SHP77 (cell line): ENCODE measurements at places on chromosomes 5 and 9.

GRCh38 chr5:388266-389196 lies 54.4 kb upstream of the EXOC3 start:
- DNase-seq = no peak

DNA sequence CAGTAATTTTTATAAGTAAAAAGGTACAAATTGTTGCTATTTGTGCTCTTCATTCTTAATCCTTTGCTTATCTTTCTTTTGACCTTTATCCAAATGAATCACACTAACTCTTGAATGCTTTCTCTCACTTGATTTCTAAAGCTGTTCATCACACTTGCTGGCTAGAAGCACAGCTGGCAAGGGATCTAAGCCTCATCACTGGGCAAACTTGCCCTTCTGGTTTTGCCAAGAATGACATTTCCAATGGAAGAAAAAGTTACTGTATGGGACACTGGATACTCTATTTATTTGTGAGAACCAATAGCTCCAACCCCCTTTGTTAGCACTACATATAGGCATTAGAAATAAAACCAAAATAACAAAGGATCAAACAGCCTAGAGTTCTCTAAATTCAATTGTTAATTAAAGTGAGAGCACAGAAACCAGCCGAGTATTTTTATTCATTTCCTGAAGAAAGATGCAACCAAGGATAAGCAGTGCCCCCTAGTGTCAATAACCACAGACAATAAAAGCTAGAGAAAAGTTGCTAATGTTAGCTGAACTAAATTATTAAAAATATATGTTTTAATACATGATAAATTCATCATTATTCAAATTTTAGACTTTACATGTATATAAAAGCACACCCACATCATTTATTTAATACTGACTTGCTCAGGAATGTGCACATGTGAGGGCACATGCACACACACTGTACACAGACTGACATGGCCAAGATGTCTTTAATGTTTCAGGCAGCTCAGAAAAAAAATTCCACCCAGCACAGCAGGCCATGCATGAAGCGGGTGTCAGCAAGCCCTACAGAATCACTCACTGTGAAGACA lies 59.8 kb upstream of the POU5F2 start:
- DNase-seq = peak; percentile 74

GRCh38 chr5:113804264-113804663 lies 290.8 kb downstream of the YTHDC2 start:
- DNase-seq = no peak

DNA sequence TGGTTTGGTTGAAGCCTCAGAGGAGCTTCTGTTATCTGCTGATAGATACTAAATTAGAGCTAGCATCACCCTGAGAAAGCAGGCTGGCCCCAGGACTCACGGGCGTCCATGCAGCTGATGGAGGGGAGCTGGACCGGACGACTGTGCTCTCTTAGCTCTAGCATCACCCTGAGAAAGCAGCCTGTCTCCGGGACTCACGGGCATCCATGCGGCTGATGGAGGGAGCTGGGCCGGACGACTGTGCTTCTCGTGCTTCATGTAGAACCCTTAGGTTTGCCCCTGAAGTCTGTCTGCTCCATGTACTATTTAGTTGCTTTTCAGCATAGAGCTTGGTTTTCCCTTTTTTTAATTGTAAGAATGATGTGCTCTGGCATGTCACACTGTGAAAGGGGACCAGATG lies 16.3 kb upstream of the LTC4S start:
- no peak for DNase-seq

- DNase-seq = no peak
Observed at GRCh38 chr9:74479711-74480110, 17.4 kb upstream of the RORB start.

DNA sequence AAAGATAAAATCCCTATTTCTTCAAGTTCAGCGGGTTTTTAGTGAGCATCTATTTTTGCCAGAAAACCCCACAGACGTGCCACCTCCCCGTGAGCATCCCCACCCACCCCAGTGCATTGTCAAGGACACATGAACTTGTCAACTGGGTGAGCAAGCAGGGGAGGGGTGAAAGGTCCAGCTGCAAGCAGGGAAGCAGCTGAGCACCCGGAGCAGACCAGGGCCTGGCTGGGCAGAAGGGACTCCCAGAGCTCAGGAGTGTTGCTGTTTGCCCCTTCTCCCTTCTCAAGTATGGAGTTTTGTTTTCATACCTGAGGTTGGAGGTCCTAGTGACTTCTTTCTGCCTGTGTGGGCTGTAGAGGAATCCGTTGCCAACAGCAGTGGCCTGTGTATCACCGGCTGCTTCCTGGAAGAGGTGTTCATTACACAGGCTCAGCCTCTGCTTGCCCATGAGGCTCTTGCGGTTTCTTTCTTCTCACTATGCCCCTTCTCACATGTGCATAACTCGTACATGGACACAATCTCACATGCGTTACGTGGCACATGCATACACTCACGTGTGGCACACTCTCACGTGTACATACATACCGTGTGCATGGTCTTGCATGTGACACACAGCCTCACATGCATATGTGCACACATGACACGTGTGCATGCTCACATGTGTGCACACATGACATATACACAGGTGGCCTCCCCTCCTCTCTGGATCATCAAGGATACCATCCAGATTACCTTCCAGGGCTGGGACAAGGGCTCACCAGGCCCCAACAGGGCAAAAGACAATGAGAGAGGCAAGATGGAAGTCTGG lies 126.7 kb downstream of the MVB12B start:
- no peak for DNase-seq

DNA sequence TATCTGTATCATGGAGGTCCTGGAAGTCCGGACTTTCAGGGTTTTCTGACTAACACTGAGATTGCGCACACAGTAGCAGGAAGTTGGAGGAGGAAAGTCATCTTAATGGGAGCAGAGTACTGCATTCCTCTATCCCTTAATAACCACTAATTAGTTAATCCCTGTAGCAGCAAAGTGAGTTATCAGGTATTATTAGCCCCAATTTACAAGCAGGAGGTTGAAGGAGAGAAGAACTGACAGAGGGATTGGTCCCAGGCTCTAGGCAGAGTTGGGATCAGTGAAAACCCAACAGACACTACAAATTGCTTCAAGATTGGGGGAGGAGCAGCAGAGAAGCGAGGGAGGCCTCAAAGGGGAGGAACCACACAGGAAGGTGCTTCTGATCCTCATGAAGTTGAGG lies 74.5 kb upstream of the XPA start:
- DNase-seq = no peak

DNA sequence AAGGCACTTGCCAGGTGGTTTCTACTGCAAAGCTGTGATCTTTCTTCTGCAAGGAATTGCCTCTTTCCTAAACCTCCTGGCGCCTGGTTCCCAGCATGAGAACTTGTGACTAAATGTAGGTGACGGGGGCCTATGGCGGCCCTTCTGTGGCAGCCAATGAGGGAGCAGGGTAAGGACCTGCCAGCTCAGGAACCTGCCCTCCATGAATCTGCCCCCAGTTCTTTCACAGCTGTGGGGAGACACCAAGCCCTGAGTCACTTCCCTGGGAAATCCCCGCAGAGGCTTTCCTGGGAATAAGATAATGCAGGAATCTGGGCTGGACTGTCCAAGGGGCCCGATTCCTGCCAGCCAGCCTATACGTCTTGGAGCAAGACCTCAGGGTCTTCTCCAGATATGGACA lies 56.7 kb upstream of the CTNNA1 start:
- DNase-seq = no peak

DNA sequence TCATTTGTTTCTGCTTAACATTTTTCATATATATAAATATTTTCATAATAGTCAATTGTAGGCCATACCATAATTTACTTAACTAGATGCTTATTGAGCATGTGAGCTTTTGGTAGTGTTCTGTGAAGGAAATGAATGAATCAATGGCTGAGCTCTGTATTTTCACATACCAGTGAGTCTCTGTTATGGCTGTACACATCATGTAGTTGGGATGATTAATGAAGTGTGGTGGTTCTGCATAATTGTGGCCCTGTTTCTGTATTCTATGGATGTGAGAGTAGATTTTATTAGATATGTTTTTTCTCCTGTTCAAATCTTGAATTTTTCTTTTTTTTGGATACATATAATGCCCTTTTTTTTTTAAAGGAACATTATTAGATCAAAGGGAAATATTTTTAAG lies 56.2 kb downstream of the CTNNA1 start:
- DNase-seq = no peak

DNA sequence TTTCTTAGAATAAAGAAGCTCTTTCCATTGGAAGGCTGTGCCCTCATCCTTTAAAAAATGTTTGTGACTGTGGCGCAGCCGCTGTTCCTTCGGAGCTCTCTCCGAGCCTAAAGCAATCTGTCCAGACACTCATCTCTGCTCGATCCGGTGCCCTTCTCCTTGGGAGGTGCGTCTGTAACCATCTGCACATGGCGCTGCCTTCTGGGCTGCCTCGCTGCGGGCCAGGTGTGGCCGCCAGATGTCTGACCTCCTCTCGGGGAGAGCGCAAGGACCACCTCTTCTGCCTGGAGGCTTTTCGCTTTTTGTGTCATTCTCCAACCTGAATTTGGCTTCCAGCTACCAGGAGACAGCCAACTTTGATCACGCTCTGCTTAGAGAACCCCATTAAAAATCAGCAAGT lies 153.4 kb upstream of the PTCH1 start:
- DNase-seq = no peak

DNA sequence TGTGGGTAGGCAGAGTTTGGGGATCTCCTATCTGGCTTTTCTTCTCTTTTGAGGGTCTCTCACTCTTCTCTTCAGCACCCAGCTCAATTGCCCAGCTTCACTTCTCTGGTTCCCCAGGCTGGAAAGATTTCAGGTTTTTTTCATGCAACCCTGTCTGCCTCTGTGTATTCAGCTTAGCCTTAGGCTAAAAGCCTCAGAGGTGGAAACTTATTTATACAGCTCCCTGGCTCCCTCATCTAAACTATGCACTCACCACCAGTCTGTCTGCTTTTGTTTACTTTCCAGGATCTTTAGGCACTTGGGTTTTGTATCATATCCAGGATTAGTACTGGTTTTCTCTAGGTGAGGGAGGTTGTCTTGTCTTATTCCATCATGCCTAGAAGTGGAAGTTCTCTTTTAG lies 540.2 kb upstream of the TRPC7 start:
- DNase-seq = no peak

DNA sequence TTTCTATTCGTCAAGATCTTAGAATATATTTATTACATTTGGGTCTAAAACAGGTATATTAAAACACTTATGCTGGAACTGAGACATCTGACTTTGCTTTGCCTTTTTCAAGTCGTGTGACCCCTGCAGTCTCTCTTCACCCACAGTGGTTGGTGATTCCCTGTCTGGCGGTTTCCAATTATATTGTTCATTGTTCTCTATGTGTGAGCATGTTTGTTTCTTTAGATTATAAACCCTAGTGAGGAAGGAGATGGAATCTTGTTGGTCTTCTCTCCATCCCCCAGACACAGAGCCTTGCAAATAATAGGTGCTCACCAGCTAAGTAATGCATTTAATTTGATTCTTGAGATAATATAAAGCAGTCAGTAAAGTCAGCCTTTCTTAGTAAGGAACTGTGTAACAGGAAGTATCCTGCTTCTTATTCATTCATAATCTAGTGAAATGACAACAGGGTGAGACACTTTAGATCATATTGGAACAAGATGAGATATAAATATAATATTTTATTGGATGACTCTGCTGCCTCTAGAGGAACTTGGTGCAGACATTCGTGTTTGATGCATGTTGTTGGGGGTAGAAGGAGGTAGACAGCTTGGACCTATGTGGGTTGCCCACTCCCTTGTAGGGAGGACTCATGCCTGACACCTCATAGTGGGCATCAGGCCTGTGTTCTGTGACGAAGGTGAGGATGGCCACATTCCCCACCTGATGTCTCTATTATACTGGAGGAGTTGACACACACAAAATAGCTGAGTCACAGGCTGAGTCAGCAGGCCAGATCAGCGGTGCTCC lies 88.1 kb downstream of the FGF1 start:
- peak; percentile 22 for DNase-seq

DNA sequence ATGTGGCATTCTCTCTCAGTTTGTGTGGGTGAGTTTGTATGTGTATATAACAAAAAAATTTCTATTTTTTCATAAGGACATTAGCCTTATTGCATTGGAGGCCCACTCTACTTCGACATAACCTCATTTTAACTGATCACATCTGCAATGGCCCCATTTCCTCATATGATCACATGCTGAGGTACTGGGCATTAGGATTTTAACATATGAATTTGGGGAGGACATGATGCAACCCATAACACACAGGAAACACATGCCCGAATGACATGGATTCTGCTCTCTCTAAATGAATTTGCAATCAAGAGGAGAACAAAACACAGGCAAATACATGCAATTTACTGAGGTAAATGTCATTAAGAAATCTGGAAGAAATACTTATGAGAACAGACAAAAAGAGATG lies 92.1 kb upstream of the COX7C start:
- no peak for DNase-seq

DNA sequence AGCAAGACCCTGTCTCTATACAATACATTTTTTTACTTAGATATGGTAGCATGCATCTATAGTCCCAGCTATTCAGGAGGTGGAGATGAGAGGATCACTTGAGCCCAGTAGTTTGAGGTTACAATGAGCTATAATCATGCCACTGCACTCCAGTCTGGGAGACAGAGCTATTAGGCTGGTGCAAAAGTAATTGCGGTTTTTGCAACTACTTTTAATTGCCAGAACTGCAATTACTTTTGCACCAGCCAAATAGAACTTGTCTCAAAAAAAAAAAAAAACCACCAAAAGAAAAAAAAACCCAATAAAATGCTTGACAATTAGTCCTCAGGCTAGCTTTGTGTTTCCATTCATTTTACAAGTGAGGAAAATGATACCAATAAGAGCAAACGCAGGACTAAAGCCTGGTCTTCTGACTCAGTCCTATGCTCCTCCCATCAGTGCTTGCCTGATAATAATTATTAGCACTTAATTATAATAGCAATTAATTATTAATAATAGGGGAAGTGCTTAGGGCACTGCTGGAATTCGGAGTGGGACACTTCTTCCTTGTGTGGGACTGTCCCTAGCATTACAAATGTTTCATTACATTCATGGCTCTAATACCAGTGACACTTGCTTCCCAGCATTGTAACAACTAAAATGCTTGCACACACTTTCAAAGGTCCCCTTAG lies 73.1 kb upstream of the TAF1L start:
- DNase-seq = no peak

DNA sequence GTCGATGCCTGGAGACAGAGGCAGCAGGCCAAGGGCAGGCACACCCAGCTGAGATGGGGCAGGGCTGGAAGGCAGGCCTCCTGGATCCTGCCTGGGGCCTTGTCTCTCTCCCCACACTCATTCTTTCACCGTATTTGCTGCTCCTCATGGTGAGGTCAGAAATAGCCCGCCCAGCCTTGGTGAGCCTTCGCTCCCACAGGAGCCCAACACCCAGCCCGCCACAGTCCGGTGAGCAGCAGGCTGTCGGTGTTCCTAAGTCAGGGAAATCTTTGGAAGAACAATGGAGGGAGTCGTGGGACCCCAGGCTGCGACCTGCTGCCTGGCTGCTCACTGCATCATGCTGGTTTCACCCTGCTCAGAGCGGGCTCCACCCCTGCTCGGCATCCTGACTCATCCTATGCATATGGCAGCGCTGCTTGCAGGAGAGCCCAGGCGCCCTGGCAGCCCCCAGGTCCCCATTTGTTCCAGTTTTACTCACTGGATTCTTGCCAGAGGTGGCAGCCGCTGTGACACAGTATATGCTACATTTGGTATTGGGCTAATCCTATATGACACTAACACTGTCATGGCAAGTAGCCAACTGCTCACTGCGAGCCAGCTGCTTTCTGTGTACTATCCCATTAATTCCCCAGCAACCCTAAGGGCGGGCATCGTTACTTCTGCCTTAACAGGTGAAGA lies 53.2 kb upstream of the NCS1 start:
- DNase-seq = peak; percentile 95
